ENCODE measurements at places on chromosomes 7 and 10.

DNA sequence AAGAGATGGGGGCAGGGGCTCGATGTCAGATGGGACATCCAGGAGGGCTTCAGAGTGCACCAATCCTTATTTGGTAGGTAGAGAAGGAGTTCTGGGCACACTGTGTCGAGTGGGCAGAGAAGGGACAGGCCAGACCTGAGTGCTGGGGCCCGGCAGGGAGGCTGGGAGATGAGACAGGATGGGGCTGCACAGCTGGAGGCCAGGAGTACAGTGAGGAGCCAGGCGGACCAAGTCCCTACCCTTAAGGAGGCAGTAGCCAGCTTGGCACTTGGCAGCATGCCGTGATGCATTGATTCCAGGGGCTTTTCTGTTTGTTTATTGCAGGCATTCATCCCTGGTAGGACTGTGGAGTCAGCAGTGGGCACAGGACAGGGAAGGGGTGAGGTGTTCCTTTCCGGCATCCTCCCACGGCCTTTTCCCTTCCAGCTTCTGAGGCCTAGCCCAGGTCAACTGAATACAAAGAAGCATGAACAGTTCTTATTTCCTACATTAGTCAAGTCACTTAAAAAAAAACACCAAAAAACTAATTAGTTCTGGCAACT, 168.8 kb upstream of the CDCA7L start:
- peak; percentile 30 for DNase-seq

DNA sequence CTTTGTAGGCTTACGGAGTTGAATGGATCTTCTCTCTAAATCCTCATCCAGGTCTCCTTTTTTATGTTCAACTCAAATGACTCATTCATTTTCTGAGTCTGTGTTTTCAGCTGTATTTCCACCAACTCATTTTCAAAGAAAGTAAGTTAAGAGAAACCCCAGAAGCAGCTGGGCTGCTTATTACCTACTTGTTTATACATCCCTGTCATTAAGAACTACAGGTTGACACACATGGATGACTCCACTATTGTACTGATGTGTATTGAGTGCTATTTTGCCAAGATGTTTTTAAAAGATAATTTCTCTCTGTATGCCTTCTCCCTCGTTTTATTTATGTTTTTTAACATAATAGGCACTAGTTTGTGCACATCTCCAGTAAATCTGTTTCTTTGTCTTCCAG, 41.9 kb downstream of the DGKI start:
- peak; percentile 53 for DNase-seq

DNA sequence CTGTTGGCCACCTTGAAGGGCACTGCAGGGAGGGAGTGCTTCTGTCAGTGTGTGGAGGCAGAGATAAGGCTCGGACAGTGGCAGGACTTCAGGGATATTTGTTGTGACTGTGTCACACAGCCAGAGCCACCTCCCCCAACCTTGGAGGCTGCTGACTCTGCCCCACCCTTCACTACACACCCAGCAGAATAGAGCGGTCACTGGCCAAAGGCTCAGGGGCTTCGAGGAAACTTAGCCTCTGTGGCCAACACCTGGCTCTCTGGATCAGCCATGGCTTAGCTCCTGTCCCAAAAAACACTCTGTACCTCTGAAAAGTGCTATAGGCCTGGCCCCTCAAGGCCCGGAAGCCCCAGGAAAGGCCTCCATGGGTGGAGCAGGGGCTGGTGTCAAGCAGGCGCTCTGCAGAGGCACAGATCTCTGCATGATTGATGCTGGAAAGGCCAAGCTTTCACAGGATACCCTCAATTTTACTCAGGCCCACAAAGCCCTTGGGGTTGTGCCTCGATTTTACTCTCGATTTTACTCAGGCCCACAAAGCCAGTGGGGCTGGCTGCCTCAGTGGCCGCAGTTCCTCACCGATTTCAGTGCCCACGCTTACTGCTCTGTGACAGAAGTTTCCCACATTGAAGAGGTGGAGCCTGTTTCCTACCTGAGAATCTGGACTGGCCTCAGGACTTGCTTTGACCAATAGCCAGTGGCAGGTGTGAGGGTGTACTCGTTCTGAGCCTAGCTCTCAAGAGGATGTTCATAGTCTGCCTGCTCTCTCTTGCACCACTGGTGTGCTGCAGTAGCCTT, 113.2 kb upstream of the GPR26 start:
- no peak for DNase-seq

- DNase-seq: no peak
These were observed 364.8 kb downstream of the SFMBT2 start for GRCh38 chr10:7045891-7046599.

Data from NCI-H1092 treated with DMSO at 0.1 percent for 48 hours (cell line).